ENCODE measurements at places on chromosomes 3 and 15.
A peak's percentile ranks its signal among the peaks of the same experiment; 100 is the strongest.

GRCh38 chr3:191353022-191353777 lies 22.9 kb upstream of the UTS2B start:
- DNase-seq, result no peak

DNA sequence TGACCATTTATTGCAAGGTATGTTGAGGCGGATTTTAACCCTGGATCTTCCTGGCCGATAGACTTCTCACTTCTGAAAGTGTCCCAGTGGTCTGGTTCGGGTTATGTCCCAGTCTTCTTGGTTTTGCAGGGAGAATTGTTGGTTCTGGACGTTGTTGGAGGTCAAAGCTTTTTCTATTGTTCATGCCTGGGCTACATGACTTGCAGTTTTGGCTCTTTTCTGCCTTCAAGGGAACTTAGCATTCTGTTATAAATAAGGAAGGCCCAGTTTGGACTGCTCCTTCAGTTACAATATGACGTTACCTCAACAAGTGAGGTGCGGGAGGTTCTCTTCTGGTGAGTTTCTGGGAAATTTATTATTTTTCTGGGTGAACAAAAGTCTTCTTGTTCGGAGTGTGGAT lies 614.3 kb downstream of the DIPK2A start:
- DNase-seq, result no peak

GRCh38 chr3:52705438-52705687 lies 228 bp downstream of the GLT8D1 start:
- DNase-seq, result no peak

- peak; percentile 96 for DNase-seq
These were observed 57.5 kb upstream of the LMCD1 start for GRCh38 chr3:8443829-8444791.

GRCh38 chr3:197520311-197521276 lies 35.2 kb downstream of the BDH1 start:
- no peak for DNase-seq

DNA sequence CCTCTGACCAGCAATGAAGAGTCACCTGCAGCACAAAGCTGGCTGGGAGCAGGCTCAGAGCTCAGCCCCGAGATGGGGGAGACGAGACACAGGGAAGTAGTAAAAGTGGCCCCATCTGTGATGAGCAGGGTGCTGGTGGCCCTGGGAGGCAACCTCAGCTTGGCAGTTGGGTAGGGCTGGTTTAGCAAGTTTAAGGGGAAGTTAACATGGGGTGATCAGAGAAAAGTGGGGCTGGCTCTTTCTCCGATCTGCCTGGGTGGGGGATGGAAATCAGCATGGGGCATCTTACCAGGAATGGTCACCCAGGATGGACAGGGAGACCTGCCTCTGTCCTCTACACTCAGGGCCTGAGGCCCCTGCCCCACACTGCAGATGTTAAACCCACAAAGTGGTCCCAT lies 29.9 kb upstream of the SFMBT1 start:
- DNase-seq, result no peak

GRCh38 chr3:129382366-129382765 lies 46.1 kb downstream of the EFCAB12 start:
- DNase-seq, result no peak

DNA sequence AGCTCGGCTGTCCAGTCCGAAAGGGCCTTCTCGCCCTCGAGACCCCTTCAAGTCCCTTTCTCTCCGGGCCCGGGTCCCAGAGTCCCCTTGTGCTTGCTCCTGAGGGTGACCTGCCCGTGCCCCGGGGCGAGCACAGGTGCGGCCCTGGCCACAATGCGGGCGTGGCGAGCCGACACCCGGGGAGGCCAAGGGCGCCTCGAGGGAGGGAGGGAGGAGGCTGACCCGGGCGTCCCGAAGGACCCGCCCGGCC lies 810 bp upstream of the MEF2A start:
- DNase-seq, result no peak

DNA sequence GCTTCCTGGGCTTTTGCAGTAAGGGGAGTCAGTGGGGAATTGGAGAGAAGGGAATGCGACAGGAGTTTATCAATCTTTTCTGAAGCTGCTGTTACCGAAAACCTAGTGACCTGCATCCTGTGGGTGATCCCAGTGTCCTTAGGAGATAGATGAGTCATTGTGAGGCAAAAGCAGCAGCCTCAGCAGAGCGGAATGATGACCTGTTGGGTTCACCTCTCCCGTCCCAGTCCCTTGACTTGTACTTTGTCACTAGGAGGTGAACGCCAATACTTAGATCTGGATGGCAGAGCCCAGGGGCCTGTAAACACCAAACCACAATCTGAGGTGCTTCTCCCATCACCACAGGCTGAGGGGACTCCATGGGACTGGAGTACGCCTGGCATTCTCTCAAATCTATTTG lies 17.9 kb downstream of the CDAN1 start:
- DNase-seq, result no peak

DNA sequence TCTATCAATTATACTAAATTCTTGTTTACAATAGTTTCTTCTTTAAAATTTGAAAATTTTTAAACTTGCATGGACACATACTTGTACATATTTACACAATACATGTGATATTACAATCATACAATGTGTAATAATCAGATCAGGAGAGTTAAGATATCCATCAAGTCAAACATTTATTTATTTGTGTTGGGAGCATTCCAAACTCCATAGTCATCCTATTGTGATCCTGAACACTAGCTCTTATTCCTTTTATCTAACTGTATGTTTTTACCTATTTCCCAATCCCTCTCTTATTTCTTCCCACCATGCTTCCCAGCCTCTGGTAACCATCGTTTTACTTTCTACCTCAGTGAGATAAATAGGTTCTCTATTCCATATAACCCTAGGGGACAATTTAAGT lies 1219.2 kb downstream of the ZPLD1 start:
- DNase-seq, result no peak

GRCh38 chr3:35616346-35616745 lies 23.0 kb upstream of the ARPP21 start:
- no peak for DNase-seq

- peak; percentile 15 for DNase-seq
These were observed 154.8 kb downstream of the PLCL2 start for GRCh38 chr3:17039594-17039993.

DNA sequence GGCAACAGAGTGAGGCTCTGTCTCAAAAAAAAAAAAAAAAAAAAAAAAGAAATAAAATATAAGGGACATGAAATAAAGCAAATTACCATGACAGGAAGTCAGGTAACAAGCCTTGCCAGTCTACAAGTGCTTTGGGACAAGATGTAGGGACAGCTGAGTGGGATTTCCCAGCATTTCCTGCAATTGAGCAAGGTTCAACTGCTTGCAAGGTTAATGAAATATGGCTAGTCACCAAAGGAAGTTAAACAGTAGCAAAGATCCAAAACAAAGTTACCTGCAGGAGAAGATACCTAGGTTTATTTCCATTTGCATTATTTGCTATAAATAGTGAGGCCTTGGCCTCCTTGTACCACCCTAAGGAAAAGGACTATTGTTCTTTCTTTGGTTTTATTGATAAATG lies 22.3 kb upstream of the CNOT10 start:
- no peak for DNase-seq

- DNase-seq, result no peak
These were observed 4.2 kb upstream of the FGF7 start for GRCh38 chr15:49418811-49419210.

DNA sequence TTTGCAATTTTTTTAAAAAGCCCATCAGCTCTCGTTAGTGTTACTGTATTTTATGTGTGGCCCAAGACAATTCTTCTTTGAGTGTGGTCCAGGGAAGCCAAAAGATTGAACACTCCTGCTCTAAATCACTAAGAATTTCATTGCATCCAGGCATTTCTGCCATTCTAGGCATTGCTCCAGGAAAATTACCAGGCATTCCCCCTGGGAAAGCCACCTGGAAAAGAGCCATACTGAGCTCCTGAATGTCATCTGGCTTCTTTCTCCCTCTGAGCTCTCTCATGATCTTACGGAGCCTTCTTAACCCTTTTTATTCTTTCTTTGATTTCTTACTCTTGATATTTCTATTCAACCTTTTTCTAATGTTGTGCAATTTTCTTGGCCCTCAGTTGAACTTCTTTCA lies 202.2 kb downstream of the DOCK3 start:
- DNase-seq, result no peak

DNA sequence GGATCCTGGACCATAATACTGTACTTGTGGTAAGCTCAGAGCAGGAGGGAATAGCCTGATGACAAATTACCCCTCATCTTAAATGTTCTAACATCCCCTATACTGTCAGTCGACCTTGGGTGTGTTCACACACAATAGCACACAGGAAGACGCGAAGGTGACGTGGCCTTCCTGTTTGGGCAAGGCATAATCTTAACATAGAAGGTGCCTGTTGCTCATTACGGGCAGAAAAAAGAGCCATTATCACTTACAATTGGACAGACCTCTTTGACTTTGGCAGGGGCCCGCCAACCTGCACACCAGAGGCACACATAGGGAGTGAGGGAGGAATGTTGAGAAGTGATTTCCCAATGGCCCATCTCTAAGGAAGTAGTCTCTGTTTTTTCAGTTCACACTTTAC lies 144.2 kb downstream of the ANO10 start:
- no peak for DNase-seq

DNA sequence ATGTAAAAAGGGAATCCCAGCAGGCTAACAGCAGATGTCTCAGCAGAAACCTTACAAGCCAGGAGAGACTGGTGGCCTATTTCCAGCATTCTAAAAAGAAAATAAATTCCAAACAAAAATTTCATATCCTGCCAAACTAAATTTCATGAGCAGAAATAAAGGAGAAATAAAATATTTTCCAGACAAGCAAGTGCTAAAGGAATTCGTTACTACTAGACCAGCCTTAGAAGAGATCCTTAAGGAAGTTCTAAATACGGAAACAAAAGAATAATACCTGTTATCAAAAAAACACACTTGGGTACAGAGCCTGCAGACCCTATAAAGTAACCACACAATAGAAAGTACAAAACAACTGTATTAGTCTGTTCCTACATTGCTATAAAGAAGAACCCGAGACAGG lies 41.4 kb downstream of the HDGFL3 start:
- no peak for DNase-seq

DNA sequence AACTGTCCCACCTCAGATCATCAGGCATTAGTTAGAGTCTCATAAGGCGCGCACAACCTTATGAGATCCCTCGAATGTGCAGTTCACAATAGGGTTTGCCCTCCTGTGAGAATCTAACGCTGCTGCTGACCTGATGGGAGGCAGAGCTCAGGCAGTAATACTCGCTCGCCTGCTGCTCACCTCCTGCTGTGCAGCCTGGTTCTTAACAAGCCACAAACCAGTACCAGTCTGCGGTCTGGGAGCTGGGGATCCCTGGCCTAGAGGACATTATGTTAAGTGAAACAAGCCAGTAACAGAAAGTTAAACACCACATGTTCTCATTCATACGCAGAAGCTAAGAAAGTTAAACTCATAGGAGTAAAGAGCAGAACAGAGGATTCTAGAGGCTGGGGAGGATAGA lies 47.0 kb downstream of the MAP3K13 start:
- no peak for DNase-seq

GRCh38 chr3:146313746-146314111 lies 62.8 kb upstream of the PLSCR4 start:
- peak; percentile 40 for DNase-seq

DNA sequence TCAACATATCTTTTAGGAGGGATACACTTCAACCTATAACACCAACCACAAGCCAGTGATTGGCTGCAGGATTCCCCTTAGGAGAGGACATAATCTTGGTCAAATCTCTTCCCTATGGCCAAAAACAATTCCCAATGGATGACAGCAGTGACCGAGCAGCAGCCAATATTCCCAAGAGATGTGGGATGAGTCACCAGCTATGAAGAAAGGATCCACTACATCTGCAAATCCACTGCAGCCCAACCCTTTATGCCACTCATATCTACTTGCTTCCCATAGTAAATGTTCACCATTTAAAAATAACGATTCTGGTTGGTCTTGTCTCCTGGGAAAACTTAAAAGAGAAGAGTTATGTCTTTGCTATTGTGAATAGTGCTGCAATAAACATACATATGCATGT lies 4.5 kb upstream of the IQCF5 start:
- DNase-seq, result no peak

- DNase-seq, result peak; percentile 26
These were observed 69.3 kb upstream of the BFSP2 start for GRCh38 chr3:133330522-133330921.

GRCh38 chr3:119796785-119797184 lies 14.9 kb downstream of the NR1I2 start:
- no peak for DNase-seq

- DNase-seq, result peak; percentile 74
These were observed 57.8 kb downstream of the STARD5 start for GRCh38 chr15:81265944-81266775.

DNA sequence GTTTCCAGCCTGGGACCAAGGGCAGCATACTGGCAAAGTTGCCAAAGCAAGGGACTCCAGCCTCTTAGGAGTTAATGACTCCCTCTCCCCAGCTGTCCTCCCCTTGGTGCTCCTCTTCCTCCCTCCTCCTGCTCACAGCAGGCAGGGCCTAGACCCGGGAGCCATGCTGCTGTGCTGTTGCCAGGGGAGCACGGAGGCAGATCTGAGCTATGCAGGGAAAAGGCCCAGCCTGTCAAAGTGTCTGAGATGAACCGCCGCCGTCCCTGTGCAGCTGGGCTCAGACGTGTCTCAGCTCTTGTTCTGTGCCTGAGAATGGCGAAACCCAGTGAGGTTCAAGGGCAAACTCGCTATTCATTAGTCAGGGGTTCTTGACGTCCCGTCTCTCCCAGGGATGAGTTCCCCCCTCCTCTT lies 60.8 kb upstream of the POLG start:
- no peak for DNase-seq

GRCh38 chr15:68578175-68578979 lies 416 bp upstream of the CORO2B start:
- DNase-seq, result peak; percentile 44
